Activated CD8-positive, alpha-beta T cell treated with anti-CD3 and anti-CD28 coated beads, Interleukin-2, amount 10 ng/mL, durations not matched to agents 7 days and 5 days (primary cell): ENCODE measurements at places on chromosomes 1 and 21.
A peak's percentile ranks its signal among the peaks of the same experiment; 100 is the strongest.

GRCh38 chr1:145949219-145949618 lies 8.6 kb downstream of the LIX1L start:
- DNase-seq = no peak

DNA sequence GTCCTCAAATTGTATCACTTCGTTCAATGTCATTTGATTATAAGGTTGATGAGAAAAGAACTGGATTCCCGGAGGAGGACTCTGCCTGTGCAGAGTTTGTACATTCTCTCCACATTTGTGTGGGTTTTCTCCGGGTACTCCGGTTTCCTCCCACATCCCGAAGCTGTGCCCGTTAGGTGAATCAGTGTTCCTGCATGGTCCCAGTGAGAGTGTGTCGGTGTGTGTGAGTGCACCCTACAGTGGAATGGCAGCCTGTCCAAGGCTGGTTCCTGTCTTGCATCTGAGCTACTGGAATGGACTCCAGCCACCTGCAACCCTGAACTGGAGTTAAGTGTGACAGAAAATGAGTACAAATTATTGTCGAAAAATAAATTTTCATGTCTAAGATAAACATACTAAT lies 92.2 kb upstream of the KCTD3 start:
- no peak for DNase-seq

GRCh38 chr21:29254550-29254949 lies 44.2 kb upstream of the BACH1 start:
- no peak for DNase-seq

GRCh38 chr1:8004803-8005573 lies 21.1 kb downstream of the ERRFI1 start:
- DNase-seq = no peak

DNA sequence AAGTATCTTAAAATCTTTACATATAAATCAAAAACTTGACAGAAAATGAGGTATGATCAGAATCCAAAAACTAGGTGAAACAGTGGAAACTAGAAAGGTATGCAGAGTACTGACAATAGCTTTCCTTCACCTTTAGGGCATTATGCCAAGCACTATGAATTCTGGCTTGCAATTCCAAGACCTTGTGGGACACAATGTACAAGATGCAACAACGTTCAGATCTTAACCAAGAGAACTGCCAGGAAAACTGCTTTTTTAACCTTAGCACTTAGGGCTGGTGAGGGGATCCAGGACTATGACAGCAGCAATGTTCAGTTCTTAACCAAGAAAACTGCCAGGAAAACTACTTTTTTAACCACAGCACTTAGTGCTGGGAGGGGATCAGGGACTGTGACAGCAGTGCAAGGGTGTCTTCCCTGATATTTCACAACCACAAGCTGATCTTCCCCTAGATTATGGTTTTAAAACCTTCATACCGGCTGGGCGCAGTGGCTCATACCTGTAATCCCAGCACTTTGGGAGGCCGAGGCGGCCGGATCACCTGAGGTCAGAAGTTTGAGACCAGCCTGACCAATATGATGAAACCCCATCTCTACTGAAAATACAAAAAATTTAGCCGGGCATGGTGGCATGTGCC lies 22.3 kb downstream of the FOXJ3 start:
- DNase-seq = no peak

- no peak for DNase-seq
These were observed 682.0 kb downstream of the LTN1 start for GRCh38 chr21:28310711-28311110.

GRCh38 chr21:46057111-46057709 lies 40.7 kb upstream of the COL6A2 start:
- DNase-seq = peak; percentile 49

DNA sequence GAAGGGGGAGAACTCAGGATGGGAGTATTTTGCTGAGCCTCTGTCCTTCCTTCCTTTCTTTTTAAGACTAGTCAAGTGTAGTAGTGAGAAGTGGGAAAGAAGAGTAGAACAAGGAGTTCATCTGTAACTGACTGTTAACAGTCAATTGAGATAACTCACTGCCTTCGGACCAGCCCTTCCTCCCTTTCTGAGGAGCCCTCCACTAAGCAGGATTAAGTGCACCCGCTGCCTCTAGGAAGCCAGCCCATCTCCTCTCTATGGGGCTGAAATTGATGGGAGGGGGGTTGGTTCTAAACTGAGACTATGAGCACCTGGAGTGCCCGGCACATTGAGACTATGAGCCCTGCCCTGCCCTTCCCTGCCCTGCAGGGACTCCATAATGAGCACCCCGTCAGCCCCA lies 72.7 kb upstream of the TINAGL1 start:
- no peak for DNase-seq

GRCh38 chr21:46001821-46002681 lies 20.5 kb downstream of the COL6A1 start:
- no peak for DNase-seq

GRCh38 chr1:78236716-78237115 lies 190.9 kb downstream of the GIPC2 start:
- DNase-seq = no peak

DNA sequence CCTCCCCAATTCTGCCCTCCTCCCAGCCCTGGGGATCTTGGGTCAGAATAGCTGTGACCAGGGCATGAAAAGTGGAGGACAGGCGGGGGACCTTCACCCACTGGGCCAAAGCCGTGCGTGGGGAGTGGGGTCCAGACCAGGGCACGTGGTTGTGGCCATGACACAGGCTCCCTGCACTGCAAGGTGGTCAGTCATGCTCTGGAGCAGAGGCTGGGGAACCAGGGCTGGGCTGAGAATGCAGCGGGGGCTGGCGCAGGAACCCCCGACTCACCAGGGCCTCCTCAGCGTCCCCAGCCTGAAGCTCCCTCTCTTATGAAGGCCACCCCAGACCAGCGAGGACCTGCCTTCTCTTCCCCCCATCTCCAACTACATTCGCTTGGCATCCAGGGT lies 2.7 kb downstream of the DVL1 start:
- DNase-seq = no peak

DNA sequence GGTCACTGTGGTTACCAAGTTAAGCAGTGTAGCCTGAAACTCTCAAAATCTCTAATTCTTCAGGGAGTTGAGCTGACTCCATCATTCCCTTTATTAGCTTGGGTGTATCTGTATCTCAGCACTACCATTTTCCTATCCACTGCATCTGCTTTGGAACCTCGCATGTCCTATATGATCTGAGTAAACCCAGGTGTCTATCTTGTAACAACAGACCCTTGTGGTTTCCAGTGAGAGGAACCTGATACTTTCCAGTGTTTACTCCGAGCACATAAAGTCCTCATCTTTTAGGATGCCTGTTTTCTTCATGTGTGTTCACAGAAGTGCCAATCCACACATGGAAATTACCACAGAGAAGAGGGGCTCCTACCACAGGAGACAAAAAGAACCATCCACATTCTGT lies 650.4 kb downstream of the LMO4 start:
- DNase-seq = no peak

DNA sequence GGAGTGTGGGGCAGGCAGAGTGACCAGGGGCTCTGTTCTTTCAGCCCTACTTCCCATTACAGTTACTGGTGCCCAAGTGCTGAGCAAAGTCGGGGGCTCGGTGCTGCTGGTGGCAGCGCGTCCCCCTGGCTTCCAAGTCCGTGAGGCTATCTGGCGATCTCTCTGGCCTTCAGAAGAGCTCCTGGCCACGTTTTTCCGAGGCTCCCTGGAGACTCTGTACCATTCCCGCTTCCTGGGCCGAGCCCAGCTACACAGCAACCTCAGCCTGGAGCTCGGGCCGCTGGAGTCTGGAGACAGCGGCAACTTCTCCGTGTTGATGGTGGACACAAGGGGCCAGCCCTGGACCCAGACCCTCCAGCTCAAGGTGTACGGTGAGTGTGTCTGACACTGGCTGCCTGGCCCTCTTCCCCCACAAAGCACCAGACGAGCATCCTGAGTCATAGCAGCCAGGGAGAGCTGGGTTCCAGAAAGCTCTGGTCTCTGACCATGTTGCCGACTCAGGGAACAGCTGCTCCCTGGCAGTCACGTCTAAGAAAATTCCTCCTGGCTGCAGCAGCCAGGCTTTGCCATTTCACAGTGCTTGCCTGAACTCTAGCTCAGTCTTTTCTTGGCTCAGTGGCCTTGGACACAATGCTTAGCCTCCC lies 3.3 kb downstream of the SLAMF8 start:
- DNase-seq = no peak

GRCh38 chr1:87632232-87632631 lies 303.6 kb downstream of the LMO4 start:
- no peak for DNase-seq

DNA sequence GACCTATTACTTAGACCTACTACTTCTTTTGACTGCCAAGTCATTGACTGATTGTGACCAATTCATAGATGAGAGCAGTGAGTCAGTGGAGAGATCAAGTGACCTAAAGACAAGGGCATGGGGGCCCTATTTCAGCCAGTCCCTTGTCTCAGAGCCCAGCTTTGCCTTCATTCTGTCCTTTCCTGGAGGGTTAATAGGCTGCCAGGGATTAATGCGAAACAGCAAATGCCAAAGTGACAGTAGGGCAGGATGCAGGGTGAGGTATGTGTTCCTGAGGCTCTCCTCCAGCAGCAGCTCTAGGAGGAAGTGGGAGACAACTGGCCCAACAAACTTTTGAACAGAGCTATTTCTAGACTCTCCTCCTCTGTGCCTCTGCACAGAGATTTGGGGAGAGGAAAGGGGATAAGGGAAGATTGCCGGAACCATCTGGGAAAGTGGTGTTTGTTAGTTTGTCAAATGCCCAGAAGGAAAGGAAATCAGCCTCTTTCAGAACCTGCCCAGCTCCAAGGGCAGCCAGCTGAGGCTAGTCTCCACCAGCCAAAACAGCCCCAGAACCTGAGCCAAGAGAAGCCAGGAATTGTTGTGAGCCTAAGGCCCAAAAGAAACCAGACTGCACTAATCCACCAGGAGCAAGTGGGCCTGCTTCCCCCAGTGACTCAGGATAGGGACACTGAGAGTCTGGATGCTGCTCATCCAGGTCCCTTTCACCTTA lies 4.9 kb upstream of the S100A3 start:
- no peak for DNase-seq

DNA sequence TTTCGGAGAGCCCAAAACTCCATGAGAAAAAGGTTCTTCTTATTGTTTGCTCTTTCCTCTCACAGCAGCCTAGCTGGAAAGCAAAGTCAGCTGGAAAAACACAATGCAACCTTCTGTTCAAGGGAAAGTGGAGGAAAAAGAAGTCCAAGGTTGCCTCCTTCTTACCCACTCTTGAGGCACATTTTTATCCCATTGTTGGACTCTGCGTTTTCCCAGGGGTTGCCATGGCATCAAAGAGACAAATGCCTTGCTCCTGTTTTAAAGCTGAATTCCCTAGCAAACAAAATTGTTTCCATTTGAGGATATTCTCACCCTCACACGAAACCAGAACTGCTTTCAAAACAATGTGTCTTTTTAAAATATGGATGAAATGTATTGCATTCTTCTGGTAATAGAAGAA lies 45.1 kb upstream of the PALMD start:
- DNase-seq = no peak

DNA sequence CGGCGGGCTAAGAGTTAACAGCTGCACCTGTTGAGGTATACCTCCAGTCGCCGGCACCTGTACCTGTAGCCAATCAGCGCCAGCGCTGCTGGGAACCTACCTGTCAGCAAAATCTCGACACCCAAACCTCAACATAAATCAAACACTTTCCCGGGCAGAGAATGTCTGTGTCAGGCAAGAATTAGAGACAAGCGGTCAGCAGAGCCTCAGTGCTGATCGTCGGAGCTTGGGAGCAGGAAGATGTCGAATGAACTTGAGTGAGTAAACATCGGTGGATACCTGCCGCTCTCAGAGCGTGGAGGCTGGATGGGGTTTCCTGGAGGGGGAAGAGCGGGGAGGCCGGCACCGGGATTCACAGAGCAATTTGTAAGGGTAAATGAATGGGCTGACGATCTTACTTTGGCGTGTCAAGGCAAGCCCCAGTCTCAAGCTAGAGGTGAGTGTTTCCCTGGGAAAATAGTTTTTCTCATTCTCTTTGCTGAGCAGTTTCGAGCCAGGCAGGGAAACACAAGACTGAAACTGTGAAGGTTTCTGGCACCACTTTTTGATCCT lies at the start of gene GRHL3:
Gene GRHL3, plus strand, starts transcription at position 46 of the 552 bp plus-strand sequence. Its CDS starts 195 bp downstream, at position 241.
- DNase-seq = no peak

- DNase-seq = no peak
These were observed 28.5 kb downstream of the SLC37A1 start for GRCh38 chr21:42542196-42542595.

GRCh38 chr1:110594456-110595352 lies 11.5 kb downstream of the KCNA2 start:
- DNase-seq = no peak

- DNase-seq = no peak
These were observed 2.0 kb downstream of the ARHGAP29 start for GRCh38 chr1:94235189-94236012.

DNA sequence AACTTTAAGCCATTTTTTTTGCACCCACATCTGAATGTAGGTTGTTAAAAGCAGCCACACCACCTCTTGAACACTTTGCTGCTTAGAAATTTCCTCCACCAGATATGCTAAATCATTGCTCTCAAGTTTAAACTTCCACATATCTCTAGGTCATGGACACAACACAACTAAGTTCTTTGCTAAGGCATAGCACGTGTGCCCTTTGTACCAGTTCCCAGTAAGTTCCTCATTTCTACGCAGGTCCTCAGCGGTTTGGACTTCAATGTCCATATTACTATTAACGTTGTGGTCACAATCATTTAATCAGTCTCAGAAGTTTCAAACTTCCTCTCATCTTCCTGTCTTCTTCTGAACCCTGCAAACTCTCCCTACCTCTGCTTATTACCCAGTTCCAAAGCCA lies 661.6 kb upstream of the PKN2 start:
- DNase-seq = no peak

DNA sequence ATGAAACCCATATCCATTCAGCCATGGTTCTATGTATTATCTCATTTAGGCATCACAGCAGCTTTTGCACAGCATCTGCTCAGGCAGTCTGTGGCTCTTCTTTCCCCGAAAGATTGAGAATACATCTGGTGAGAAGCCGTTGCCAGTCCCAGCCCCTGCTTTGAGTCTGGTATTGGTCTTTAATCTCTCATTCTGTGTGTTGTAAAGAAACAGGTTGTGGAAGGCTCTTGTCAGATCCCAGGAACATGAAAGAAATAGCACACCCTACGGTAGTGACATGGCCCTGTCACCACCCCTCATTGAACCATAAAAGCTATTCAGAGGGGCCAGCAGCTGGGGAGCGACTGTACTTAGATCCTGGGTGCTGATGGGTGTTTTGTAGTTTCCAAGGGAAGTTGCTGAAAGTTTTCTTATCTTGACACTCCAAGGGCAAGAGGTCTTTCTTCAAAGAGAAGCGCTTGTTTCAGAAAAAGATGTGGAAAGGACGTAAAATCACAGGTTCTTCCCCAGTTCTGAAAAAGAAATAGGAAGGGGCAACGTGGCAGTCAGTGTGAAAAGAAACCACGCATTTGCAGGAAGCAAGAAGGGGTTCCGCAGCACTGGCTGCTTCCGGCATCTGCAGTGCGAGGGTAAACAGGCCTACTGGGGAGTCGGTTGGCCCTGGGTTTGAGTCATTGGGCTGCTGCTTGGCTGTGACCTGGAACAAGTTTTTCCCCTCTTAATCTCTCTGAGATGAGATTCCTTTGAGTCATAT lies 145.0 kb downstream of the DHRS3 start:
- peak; percentile 81 for DNase-seq

GRCh38 chr1:240555524-240555923 lies 56.4 kb downstream of the GREM2 start:
- DNase-seq = no peak
